ENCODE measurements at places on chromosomes 7 and 10.

GRCh38 chr7:64206903-64207302, at the start of gene ZNF735:
Gene ZNF735, plus strand, starts transcription at chr7:64207203. Its CDS starts 0 bp downstream, at chr7:64207203.
- no peak for DNase-seq

GRCh38 chr10:14654821-14655382, 119.8 kb downstream of the FAM107B start:
- no peak for DNase-seq

- DNase-seq: peak; percentile 99
Observed at GRCh38 chr10:24901686-24902399, 50.6 kb downstream of the PRTFDC1 start.

DNA sequence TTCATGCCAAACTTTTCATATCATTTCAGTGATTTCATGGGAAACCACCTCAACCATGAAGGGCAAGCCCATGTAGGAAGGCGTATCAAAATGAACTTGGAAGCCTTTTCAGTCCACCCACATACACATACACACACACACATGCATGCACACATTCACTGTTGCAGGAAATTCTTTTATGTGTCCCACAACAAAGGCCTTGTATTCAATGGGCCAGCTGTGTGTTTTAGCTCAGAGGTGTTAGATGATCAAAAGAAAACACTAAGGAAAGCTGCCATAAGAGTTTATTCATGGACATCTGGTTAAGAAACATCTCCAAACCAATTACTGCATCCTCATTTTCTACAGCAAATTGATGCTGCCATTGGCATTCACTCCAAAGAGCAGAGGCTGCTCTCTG, 74.4 kb upstream of the STK17A start:
- no peak for DNase-seq

DNA sequence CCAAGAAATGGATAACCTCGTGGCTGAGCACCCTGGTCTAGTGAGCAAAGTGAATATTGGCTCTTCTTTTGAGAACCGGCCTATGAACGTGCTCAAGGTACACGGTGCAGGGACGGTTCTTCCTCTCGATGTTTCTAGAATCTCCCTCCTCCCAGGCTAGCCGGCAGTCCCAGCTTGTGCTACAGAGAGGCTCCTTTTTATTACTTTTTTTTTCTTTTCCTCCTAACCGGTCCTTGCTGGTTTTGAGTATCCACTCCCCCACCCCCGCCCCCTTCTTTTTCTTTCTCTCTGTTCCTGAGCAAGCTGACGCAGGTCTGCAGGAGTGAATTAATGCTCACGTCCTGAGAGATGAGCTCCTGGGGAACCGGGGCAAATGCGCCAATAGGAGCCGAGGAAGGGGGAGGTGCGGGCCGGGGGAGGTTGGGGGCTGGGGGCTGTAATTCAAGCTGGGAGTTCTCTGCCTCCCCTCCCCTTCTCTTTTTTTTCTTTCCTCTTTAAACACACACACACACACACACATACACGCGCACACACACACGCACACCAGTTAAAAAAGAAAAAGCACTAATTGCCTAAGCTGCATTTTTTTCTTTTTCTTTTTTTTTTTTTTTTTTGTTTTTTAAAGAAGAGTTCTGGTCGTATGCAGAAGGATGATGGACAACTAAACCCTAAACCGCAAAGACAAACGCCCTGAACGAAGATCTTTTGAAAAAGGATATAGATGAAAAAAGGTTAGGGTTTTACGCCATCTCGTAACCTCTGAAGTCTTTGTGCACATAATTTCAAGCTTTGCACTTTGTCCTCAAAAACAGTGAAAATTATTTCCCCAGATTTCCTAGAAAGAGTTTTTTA, 6.6 kb downstream of the CPA2 start:
- DNase-seq: no peak

DNA sequence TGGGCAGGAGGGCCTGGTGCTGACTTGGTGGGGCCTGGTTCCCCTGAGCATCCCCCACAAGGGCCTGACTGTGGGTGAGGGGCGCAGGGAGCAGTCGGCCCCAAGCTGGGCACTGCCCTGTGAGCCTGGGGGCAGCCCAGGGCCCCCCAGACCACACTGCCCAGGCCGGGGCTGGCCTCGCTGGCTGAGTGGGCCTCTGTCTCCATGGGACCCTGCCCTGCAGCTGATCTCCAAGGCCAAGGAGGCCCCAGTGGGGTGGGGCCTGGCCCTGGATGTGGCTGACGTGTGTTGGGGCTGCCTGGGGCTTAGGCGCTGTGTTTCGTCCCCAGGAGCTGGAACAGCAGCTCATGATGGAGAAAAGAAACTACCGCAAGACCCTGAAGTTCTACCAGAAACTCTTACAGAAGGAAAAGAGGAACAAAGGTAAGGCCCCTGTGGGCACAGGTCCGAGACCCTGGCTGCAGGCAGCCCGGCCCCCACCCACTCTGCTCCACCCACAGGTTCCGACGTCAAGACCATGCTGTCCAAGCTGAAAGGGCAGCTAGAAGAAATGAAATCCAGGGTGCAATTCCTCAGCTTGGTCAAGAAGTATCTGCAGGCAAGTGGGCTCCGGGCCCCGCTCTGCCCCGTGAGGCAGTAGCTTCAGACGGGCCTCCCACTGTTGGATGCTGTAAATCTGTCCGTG, 23.5 kb upstream of the UTF1 start:
- DNase-seq: no peak

- DNase-seq: no peak
Observed at GRCh38 chr7:44134943-44135628, 6.0 kb downstream of the MYL7 start.

DNA sequence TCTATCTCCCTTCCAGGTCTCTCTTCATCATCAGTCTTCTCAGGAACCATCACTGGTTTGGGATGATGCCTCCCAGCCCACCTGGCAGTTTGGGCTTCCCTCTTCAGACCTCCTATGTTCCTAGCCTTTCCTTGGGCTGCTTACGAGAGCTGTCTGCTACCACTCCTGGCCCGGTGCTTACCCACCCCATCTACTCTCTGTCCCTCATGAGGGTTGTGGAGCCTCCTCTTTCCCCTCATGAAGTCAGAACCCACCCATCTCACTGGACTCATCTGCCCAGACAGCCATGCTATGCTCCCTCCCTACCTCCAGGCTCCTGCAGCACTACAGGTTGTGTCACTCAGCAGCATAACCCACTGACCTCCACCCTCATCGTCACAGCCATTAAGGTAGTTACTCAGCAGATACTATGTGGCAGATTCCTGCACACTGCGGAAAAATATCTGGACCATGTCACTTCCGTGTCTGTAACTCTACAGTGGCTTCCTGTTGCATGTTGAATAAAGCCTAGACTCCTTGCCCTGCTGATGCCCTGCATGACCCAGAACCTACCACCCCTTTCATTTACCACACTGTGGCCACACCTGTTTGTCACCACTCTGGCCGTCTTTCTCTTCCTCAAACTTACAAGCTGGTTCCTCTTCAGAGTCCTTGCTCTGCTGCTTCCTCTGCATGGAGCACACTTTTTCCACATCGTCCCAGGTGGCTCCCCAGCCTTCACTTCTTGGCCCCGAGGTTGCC, 2.0 kb downstream of the DBNL start:
- no peak for DNase-seq

DNA sequence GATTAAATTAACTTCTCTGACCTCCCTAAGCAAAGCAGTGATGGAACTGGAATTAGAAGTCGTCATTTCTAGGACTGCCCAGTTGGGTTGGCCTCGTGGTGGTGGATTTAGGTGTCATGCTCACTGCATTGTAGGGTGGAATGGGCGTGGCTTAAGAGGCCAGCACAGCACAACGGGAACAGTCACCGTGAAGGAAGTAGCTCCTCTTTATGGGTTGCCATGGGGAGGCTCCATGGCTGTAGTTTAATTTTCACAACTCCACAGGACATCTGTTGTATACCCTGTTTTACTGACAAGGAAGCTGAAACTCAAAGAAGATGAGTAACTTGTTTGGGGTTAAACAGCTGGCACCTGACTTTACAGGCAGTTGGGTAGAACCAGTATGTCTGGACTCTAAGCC, 208.3 kb downstream of the CELF2 start:
- peak; percentile 3 for DNase-seq

- DNase-seq: no peak
Observed at GRCh38 chr10:48894911-48895802, 44.5 kb downstream of the LRRC18 start.

- DNase-seq: no peak
Observed at GRCh38 chr7:32058002-32058401, 12.2 kb downstream of the PDE1C start.

GRCh38 chr7:152607007-152607406, 68.9 kb downstream of the XRCC2 start:
- DNase-seq: no peak

- DNase-seq: no peak
Observed at GRCh38 chr7:19293431-19293830, 148.2 kb upstream of the FERD3L start.

- no peak for DNase-seq
Observed at GRCh38 chr7:130397051-130397757, 16.9 kb downstream of the CPA1 start.

GRCh38 chr10:5094265-5095205, at the start of gene AKR1C3:
Gene AKR1C3, plus strand, starts transcription at chr10:5094414. Its CDS starts 31 bp downstream, at chr10:5094445.
- peak; percentile 85 for DNase-seq

DNA sequence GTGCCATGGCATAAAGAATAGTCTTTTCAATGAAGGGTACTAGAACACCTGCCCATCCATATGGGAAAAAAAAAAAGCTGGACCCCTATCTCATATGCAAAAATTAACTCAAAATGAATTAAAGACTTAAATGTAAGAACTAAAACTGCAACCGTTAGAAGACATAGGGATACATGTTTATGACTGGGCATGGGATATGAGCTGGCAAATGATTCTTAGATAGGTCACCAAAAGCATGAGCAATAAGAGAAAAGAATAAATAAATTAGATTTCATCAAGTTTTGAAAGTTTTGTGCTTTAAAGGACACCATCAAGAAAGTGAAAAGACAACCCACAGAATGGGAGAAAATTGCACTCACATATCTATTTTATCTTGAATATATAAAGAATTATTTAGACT, 222.0 kb downstream of the ADK start:
- DNase-seq: peak; percentile 49

DNA sequence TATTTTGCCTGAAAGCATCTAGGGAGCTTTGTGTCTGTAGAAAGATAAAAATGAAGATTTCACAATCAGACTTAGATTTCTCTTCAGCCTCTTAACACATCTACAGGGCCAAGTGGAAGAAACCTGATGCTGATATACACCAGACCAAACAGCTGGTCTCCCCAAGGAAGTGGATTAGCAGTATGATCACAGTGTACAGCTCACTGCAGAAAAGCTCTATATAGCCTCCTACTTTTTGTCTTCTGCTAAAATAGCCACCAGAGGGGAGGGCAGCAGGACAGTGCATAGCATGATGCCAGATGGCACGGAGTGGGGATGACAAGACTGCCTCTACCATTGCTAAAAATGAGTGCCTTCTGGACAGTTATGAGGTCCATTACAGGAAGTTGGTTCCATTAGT, 16.0 kb downstream of the FAM13C start:
- DNase-seq: no peak

GRCh38 chr7:121282129-121282528, 46.7 kb upstream of the WNT16 start:
- no peak for DNase-seq

- DNase-seq: no peak
Observed at GRCh38 chr7:108261560-108262255, 131.5 kb upstream of the LAMB4 start.

- no peak for DNase-seq
Observed at GRCh38 chr10:89505640-89506275, 29.6 kb downstream of the SLC16A12 start.

DNA sequence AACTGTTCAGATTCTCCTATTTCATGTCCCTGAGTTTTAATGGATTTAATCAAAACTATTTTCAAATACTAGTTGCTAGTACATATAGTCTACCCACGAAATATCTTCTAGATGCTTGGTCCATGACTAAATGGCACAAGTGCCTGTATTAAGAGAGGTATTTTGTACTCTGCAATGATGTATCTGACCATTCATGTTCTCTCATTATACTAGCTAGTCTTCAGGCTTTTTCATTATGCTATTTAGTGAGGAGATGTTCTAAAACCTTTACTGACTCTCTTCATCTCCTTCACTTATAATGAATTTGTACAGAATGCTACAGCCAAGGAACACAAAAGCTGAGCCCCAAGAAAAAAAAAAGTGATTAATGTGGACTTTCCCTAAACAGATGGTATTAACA, 222.5 kb downstream of the AHR start:
- DNase-seq: peak; percentile 45

- DNase-seq: no peak
Observed at GRCh38 chr7:93051660-93052059, 66.1 kb downstream of the SAMD9 start.

- no peak for DNase-seq
Observed at GRCh38 chr10:1003884-1004670, 15.8 kb downstream of the GTPBP4 start.

- DNase-seq: no peak
Observed at GRCh38 chr10:51086710-51087109, 12.4 kb downstream of the PRKG1 start.

DNA sequence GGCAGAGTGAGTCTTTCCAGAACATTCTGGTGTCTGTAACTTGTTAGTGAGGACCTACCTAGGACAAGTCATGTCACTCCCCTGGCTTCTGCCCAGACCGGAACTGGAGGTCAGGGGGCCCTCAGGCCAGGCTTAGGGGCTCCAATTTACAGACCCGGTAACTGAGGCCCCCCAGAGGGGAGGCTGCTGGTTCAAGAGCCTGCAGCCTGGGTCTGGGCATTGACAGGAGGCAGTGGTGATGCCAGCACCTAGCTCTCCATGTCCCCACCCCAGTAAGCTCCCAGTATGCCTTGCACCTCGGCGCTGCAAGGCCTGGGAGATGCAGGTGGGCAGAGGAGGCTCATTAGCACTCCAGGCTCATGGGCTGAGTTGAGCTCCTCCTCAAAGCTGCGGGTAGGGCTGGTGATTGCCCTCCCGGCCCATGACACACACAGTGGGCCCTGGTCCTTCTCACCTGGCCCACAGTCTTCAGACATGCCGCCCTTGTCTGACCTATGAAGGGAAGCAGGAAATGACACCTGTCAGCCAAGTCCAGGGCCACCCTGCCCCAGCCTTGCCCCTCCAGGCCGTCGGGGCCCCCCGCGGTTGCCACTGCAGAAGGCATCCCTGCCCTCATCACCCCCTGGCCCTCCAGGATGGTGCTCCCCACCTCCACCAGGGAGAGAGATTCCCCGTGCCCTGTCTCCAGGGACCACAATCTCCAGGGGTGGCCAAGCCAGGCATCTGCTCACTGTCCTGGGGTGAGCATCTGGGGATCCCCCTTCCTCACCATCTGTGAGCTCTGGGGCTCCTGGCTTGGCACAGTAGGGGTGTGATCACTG, 88.3 kb upstream of the TMEM248 start:
- DNase-seq: no peak

- DNase-seq: no peak
Observed at GRCh38 chr7:120412139-120413050, 139.4 kb downstream of the KCND2 start.
